ENCODE measurements at places on chromosomes 5 and 9.

GRCh38 chr9:92637886-92638620 is 31.9 kb downstream of the IPPK start:
- no peak for DNase-seq

DNA sequence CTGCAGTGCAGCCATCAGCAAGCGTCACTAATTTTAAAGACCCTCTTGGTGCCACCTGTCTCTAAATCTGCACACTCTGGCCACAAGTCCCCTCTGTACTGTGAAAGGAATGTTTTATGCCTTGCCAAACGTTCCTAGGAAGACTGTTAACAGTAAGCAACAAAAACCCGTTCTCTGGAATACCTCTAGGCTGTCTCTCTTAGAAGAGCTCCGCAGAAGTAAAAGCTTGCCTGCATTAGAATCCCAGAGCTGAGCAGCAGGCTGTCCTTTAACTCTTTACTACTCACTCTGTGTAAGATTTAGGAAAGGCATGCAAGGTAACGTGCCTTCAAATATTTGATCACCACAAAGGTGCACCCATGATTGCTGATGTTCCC is 53.9 kb upstream of the C9orf72 start:
- no peak for DNase-seq

DNA sequence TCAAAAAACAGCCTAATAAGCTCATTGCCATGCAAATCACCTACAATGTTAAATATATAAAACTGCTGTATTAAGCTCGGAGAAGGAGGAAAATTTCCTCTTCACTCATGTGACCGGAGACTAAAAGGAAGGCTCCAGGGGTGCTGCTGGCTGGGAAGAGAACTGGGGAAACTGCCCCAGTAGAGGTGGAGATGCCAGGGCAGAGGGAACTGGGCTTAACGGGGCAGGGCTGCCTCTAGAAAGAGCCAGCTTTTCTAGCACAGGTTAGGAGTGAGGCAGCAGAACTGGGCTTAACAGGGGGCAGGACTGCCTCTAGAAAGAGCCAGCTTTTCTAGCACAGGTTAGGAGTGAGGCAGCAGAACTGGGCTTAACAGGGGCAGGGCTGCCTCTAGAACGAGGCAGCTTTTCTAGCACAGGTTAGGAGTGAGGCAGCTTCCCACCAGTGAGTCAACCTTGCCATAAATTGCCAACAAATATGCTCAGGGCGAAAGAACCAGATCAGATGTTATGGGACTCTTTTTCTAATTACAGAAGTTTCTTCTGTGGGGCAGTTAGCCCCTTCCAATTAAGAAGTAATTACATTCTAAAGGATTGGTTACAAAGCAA is 115.3 kb downstream of the FANCC start:
- no peak for DNase-seq

DNA sequence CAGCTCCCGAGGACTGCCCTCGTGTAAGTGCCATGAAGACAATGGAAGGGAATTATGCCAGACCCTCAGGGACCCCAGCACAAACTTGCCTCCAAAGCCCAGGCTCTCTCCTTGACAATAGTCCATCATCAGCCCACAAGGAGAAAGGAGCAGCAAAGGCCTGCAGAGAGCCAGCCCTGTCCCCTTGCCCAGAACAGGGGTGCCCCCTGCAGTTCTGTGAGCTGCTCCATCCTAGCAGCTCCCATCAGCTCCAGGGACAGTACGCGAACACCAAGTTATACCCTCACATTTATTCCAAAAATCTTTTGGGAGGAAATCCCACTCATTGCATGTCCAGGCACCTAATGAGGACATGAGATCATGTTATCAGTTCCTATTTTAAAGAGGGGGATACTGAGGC is 11.1 kb downstream of the BARX1 start:
- DNase-seq: no peak

All from ecto neural progenitor cell (in vitro differentiated cells).